Right ventricle myocardium superior (tissue), 1 donor: ENCODE measurements at places on chromosomes 2 and 18.

- no peak for DNase-seq
Observed at GRCh38 chr2:207230261-207231105, 64.7 kb upstream of the KLF7 start.

- no peak for DNase-seq
Observed at GRCh38 chr2:55111230-55111569, 60.9 kb upstream of the RTN4 start.

DNA sequence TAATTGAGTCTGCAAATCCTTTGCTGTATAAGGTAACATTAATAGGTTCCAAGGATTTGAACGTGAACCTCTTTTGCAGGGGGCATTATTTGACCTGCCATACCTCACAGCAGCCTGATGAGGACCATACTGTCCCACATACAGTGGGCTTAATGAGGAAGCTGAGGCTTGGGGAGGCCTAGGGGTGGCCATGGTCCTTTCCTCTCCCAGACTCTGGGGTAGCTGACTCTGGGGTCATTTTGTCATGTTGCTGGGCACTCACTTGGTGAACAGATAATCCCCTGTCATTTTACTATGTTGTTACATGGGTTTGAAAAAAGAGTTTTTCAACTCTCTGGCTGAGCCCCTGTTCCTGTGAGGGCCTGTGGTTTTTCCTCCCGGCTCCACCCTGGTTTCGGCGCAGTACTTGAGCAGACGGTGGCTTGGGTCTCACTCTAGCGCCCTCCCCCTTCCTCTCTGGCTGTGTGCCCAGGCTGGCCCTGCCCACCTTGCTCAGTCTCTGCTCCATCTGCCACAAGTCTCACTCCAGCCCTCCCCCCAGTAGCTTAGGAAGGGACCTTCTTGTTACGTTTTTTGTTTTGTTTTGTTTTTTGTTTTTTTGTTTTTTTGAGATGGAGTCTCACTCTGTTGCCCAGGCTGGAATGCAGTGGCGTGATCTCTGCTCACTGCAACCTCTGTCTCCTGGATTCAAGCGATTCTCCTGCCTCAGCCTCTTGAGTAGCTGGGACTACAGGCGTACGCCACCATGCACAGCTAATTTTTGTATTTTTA lies 21.0 kb downstream of the INPP4A start:
- DNase-seq, result peak; percentile 88

- DNase-seq, result no peak
Observed at GRCh38 chr2:64526034-64526433, 1.9 kb downstream of the AFTPH start.

- DNase-seq, result no peak
Observed at GRCh38 chr2:173146590-173146989, 70.9 kb downstream of the MAP3K20 start.

GRCh38 chr2:88654714-88655113 lies 27.4 kb upstream of the EIF2AK3 start:
- no peak for DNase-seq

DNA sequence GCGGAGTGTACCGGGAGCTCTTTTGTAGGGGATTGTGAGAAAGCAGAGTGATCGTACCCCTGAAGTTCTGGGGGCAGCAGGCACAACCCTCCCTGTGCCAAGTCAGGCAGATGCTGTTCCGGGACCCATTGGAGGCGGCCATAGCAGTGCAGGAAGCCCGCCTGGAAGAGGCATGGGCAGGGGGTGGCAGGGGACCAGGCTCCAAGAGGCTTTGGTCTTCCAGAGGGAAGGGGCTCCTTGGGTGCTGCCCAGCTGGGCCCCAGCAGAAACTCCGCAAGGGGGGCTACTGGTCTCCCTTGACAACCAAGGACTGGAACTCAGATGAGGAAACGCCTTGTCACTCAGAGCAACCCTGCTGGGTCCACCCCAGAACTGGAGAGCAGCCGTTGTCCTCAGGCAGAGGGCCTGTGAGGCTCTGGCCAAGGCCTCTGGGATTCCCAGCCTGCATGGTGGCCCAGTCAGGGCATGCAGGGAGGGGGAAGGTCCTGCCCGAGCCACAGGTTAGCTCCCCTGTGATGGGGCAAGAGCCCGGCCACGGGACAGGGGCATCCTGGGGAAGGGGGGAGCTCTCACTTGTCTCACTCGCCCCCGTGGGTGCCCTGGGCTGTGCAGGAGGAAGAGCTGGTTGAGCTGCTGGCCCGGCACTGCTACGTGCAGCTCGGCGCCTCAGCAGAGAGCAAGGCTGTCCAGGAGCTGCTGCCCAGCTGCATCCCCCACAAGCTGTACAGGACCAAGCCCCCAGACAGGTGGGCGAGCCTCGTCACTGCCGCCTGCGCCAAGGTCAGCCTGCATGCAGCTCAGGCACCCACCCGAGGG lies 21.0 kb upstream of the GPR17 start:
- DNase-seq, result peak; percentile 34

GRCh38 chr2:176099159-176099727 lies 352 bp upstream of the HOXD12 start:
- no peak for DNase-seq

- DNase-seq, result no peak
Observed at GRCh38 chr2:147904051-147904450, 59.2 kb downstream of the ACVR2A start.
